ENCODE measurements at places on chromosomes 5 and 9.

- no peak for DNase-seq
Measured at GRCh38 chr9:133162861-133163503, 732 bp downstream of the GBGT1 start.

GRCh38 chr5:82821846-82822633, 255.2 kb downstream of the TMEM167A start:
- DNase-seq, result no peak

GRCh38 chr5:114678778-114679177, 316.9 kb downstream of the KCNN2 start:
- DNase-seq, result no peak

GRCh38 chr5:61275841-61276240, 56.2 kb upstream of the ZSWIM6 start:
- DNase-seq, result no peak

DNA sequence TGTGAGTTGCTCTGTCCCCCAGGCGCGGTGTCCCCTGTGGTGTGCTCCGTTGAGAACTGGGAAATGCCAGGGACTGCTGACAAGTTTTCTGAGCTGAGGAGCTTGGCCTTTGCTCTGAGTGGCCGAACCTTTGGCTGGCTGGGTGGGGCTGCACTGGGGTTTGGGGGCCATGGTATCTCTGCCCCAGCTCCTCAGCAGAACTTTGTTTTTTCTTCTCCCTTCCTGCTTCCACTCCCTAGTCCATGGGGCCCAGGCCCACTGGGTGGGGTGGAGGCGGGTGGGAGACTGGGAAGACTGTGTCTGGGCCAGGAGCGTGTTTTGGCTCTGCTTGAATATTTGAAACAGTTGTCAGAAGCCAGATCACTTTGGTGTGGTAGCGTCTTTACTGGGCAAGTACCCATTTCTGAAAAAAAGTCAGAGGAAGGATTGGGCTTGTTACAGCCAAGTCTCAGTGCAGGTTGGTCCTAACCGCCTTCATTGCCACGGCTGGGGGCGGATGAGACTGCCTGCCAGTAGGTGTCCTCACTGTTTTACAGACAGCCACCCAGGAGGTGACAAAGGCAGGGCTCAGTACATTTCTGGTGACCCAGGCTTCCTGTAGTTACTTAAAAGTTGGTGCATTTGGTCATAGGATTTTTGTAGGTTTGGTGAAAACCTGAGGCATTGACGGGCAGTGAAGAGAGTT, 92.7 kb downstream of the DAB2IP start:
- DNase-seq, result peak; percentile 5

All from NCI-H510A treated with DMSO at 0.1 percent for 48 hours (cell line).